MG63 (cell line): ENCODE measurements at places on chromosomes 7 and 10. TPM values are rescaled to one million over a fixed set of nuclear protein-coding genes. Genes with fewer than 3 reads are reported as not detected.

SH3PXD2A gene
- total RNA-seq: 19.2 and 21.1 TPM in 2 replicates

DNA sequence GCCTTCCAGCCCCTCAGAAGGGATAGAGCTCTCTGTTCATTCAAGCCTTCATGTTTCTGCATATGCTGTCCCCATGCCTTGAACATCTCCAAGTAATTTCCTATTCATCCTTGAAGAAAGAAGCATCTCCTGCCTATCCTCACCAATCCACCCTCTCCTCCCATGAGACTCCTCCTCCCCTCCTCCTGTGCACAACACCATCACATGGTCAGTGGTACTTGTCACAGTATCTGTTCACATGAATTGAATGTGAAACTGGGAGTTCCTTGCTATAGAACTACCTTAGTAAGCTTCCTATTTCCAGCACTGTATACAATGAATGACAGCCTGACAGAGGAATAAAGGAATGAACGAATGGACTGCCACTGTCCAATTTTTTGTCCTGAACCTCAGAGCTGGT is 115.5 kb downstream of the GFRA1 start:
- no peak for DNase-seq

DNA sequence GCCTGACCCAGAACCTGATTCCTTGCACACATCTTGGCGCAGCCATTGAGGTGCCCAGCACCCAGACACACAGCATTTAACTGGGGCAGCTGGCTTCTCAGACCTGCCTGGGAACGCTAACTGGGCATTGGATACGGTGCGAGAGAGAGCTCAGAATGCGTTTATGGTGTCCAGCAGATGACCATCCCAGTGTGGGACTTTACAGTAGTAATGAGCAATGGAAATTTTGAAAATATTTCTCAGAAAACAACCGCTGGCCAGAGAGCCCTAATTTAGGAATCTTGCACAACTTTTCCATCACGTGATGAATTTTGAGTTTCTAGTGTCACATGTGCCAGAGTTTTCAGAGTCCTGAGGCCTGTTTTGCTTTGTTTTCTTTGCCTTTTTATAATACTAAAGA is 78.2 kb upstream of the SEC61G start:
- DNase-seq: no peak

DNA sequence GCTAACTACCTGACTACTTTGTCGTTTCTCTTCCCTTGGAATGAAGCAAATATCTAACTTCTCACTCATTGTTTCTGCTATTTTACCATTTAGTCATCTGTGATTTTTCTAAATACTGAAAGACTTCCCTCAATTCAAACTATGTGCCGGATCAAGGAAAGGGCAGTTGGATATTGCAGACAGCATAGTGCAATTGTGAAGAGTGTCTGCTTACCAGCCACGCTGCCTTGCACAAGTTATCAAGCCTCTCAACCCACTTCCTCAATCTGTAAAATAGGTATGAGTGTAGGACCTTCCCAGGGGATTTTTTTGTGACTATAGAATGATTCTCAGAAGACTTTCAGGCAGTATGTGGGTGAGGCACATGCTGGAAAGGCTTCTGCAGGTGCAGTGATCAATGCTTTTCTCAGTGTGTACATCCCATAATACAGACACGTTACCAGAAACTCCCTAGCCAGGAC is 54.3 kb downstream of the EGFR start:
- DNase-seq: no peak

DNA sequence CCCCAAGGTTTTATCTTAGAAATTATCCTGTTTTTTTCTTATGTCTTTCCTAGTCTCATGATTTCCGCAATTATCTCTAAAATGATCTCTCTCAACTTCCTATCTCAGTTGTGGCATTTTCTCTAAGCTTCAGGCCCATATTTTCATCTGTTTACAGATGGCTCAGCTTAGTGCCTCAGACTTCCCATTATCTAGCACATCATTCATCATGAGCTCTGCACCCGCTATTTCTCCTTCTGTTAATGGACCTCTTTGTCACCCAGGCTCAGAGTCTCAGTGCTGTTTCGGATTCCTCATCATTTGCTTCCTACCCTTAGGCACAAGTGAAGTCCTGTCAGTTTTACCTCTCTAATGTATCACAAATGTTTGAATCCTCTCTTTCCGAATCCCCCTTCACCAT is 84.1 kb downstream of the BMPR1A start:
- DNase-seq: no peak

GRCh38 chr7:6121141-6121540 is 90.0 kb downstream of the ANKRD61 start:
- DNase-seq: no peak

DNA sequence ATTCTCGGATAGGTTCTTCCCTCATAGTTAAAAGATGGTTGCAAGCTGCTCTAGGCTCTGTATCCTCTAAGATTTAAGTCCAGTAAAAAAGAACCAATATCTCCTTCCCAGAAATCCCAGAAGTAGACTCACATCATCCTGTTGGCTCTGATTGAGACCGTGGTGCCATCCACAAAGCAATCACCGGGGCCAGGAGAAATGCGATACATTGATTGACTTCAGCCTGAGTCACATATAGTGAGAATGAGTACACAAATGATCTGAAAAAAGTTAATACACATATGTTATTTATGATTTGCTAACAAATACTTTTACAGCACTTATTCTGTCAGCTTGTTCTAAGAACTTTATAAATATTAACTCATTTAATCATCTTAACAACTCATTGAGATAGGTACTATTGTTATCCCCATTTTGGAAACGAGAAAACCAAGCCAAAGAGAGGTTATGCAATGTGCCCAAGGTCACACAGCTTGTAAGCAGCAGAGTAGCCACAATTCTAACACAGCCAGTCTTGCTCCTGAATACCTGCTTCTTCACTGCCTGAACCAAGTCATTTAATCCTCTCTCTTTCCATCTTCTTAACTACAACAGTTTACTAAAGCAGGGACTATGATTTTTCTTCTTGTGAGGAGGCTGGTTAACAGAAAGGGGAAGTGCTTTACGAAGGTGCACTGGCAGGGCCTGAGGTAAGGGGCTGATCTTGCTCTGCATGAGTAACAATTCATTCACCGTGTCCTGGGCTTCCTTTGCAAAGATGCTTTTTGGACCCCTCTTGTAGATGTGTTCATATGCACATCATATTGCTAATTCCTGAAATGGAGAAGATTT is 177.0 kb downstream of the REEP3 start:
- DNase-seq: peak; percentile 65

ABCB4 gene
- 0.69 and 0.99 TPM in 2 replicates for total RNA-seq

DNA sequence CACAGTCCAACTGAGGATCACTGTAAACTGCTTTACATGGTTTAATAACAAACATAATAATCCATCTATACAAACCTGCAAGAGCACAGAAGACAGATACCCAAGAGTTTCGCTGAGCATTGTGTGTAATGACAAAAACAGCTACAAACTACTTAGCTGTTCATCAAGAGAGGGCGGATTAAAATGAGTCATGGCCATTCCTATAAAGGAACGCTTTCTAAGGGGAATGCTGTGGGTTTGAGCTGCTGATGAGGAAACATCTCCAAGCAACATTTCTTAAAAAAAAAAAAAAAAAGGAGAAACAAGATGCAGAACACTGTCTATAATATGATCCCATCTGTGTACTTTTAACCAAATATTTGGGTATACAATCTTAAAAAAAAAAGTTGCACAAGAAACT is 33.8 kb downstream of the VOPP1 start:
- no peak for DNase-seq

DNA sequence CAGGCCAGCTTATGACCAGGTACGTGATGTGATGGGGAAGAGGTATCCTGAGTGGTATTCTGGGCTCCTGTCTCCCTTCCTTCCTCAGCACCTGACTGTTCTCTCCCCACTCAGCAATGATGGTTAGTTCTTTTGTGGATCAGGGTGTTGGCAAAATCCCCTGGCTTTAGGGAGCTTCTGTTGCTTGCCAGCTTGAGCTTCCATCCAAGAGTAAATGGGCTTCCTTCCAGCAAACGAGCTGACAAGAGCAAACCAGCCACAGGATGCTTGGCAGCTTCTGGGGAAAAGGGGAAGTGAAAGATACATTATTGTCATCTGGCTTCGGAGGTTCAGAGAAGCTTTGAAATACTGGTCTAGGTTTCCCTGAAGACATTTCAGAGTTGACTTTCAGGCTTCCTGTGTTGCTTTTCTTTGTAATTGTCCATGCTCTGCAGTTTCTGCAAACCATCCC is 5.2 kb downstream of the DUSP5 start:
- DNase-seq: peak; percentile 89

DNA sequence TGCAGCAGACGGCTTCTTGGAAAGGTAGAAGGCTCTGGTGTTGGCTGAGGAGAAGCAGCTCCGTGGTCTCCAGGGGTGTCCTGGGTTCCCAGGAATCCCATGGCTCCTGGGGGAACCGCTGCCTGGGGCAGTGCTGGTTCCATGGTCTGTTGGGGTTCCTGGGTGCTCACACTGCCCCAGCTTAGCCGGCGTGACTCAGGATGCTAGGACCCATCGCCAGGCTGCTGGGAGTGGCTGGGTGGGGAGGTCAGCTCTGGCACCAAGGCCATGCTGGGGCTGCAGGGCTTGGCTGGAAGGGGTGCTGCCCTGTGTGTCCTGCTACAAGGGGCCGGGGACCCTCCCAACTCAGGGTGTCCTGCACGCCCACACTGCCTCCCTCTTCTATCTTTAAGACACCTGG is 9.4 kb downstream of the MGMT start:
- no peak for DNase-seq

- no peak for DNase-seq
Observed at GRCh38 chr10:48282829-48283228, 8.3 kb upstream of the FRMPD2 start.

- no peak for DNase-seq
Observed at GRCh38 chr7:123468303-123468702, 66.1 kb downstream of the IQUB start.

DNA sequence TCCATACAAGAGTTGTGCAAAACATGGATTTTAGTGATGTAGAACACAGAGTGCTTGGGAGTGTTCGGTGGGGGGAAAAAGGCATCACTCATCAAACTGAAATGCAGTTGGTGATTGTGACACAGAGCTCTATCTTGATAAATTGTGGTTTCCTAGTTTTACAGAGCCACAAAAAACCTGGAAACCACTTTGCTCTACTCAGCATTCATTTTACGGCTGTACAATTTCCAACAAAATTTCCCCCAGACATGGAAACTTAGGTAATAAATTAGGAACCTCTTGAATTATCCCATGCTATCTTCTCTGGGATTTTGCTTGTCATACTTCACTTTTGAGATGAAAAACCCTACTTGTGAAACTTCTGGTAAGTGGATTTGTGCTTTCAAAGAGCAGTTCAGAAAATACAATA is 614.9 kb upstream of the FZD8 start:
- no peak for DNase-seq

- DNase-seq: peak; percentile 84
Observed at GRCh38 chr10:29257106-29257783, 31.6 kb upstream of the LYZL1 start.

CALCR gene
- not detected in 2 replicates for total RNA-seq

DNA sequence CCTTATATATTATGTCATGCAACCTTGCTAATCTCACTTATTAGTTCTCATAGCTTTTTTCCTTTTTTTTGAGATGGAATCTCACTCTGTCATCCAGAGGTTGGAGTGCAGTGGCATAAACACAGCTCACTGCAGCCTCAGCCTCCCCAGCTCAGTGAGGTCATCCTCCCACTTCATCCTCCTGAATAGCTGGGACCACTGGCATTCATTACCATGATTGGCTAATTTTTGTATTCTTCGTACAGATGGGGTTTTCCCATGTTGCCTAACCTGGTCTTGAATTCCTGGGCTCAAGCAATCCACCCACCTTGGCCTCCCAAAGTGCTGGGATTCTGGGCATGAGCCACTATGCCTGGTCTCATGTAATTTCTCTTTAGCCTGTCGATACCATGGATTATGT is 89.1 kb upstream of the TRIM24 start:
- DNase-seq: no peak

DNA sequence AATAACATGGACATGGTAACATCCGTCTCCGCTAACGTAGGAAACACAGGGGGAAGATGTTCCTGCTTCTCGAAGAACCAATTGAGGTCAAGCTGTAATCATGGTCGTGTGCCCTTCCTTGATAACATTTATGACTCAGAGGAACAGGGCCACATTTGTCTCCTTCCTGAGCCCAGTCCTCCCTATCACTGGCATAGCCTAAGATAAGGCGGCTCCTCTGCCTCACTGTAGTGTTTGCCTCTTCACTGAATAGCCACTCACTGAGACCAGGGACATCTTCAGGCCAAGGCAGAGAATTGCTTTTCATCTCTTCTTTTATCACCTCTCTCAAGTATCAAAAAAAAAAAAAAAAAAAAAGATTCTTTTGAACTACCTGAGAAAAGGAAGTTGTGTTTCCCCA is 5.4 kb upstream of the GRM8 start:
- no peak for DNase-seq

DNA sequence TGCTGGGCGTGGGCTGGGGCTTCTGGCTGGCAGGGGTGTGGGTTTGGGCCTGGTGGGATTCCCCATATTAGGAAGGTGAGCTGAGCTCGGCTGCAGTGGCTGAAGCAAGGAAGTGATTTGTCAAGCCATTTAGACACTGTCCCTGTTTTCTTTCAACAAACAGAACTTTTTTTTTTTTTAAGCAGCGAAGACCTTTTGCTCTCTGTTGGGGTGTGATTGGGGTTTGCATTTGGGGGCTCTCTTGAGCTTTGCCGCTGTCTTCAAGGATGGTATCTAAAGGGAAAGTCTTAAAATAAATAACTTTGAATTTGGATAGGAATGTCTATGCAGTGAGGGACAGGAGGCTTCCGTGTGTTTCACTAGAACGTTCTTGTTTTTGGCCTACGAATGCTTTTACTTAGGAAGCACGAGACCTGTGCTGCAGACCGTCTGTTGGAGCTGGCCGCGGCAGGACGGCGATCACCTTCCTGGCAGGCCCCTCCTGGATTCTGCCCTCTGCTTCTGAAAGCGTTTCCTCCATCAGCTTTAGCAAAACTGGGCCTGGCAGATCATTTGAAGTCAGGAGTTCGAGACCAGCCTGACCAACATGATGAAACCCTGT is 43.9 kb downstream of the FOXK1 start:
- DNase-seq: no peak

GRCh38 chr10:101140084-101140949 is 9.2 kb downstream of the TLX1 start:
- no peak for DNase-seq

CLRN3 gene
- total RNA-seq: not detected in 2 replicates

CFAP70 gene
- total RNA-seq: 2.8 and 4.1 TPM in 2 replicates

DNA sequence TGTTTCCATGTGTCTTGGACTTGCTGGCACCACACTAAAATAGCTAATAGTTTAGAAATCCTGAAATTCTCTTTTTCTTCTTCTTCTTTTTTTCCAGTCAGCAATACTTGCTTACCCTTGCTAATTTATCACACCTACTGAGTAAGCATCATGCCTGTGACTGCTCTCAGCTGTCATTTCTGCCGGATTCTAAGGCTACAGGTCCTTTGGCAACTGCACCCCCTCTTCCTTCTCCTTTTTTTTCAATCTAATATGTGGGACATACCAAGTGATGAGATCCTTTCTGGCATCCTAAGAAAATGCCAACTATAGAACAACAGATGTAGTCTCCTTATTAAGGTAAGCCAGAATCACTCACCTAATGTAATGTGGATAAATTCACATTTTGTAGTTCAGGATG is 444.7 kb downstream of the MAGI2 start:
- DNase-seq: no peak

PRKCQ gene
- 0.05 and 0.16 TPM in 2 replicates for total RNA-seq
